NCI-H1105 treated with DMSO at 0.1 percent for 48 hours (cell line): ENCODE measurements at places on chromosomes 2 and 18.

DNA sequence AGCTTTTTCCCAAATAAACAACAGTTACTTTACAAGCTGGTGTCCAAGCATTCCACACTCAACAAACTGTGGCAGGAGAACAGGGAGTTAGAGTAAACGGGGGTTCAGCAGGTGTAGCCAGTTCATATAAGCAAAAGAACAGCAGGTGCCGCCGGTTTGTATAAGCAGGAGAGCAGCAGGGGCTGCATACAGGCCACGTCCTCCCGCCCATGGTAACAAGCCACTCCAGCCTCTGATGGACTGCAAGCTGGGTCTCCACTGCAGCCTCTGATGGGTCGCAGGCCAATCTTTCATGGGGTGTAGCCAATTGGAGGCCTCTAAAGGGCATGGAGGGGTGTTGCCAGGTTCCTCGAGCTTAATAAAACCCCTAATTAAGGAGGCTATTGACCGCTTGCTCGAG, 189.3 kb downstream of the ANKRD30B start:
- no peak for DNase-seq

DNA sequence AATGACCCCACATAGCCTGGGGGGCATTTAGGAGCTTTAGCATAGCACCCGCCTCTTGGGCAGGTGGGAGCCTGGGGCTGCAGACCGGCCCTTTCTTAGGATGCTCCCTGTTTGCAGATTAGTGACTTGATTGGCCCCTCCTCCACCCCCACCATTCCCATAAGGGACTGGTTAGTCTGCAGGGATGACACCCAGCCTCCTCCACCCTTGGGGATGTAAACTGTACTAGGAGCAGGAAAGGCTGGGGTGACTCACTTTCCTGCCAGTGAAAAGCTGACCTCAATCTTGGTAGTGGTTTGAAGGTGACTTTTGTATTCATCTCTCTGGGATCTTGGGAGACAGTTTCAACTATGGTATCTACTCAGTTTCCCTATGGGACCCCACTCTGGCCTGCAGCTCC, 24.2 kb downstream of the CTIF start:
- no peak for DNase-seq

GRCh38 chr2:16102358-16102975, 162.1 kb downstream of the MYCN start:
- DNase-seq: no peak

- DNase-seq: peak; percentile 56
These were observed 2.8 kb downstream of the CRYGB start for GRCh38 chr2:208142925-208143799.

GRCh38 chr2:99883358-99883757, 259.0 kb downstream of the AFF3 start:
- no peak for DNase-seq

DNA sequence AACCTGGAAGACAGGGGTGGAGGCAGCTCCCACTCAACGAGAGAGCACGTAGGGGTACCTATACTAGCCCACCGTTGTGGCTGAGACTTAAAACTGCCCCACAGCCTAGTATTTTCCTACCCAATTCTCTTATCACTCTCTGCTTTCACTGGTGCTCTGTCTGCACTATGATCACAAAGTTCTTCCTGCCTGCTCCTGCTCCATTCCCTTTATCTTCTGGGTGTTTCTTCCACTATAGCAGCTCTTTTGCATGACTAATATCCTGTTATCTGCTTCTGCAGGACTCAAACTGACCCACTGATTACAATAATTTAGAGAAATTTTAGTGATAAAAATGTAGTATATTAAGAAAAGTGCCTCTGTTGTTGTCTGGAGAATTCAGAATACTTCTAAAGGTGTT, 184.8 kb downstream of the LRP1B start:
- DNase-seq: no peak

- no peak for DNase-seq
These were observed 161.4 kb downstream of the METTL4 start for GRCh38 chr18:2409906-2410305.

DNA sequence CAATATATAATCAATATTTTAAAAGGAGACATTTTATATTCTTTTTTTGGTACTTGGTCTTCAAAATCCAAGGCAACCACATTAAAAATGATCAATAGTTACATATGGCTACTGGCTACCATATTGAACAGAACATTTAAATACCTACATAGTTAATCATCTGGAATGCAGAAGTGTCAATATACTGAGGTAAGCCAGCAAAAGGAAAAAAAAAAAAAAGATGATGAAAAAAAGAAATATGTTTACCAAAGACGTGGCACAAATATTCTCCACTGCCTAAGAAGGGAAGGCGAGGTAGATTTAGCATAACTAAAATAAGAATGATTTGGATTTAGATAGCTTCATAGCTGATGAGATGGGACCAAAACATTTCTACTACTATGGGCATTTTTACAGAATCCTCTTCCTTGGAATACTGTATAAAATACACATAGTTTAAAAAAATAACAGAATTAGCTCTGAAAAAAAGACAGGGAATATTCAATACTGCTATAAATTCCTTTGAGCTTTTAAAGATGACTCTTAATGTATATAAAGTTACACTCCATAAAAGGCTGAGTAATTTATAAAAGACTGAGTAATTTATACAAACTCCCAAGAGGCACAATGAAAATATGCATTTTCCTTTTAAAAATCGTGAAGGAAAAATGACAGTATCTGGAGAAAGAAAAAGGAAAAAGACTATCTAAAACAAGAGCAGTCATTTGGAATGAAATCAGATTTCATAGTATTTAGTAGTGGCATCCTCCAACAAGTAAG, 63.5 kb downstream of the CDH2 start:
- no peak for DNase-seq

DNA sequence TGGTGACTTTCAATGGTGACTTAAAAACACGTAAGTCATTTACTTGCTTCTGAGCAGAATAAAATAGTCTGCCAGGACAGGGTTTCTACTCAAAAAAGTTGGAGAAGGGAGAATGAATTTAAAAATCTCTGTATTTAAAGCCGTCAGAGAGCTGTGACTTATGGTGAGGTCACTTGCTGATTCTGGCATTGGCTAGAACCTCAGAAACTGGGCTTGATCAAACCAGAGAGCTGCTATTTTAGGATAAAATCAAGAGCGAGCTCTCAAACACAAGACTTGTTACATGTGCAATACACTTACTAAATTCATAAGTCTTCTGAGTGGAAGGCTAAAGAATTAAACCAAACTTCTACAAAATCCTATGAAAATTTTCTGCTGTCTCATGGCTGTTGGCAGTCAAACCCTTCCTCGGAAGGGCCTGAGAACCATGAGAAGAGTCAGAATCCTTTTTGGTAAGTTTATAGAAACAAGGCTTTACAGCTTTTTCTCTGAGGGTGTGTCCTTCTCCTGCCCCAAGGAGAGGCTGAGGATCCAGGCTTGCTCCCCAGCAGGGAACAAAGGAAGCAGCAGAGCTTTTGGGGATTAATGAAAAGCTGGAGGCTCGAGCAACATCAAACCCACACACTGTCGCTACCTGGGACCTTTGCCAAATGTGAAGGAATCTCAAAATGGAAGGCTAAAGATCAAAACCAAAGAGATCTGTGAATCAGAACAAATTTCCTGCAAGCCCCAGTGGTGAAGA, 816.4 kb downstream of the SOCS6 start:
- DNase-seq: no peak

GRCh38 chr2:121485039-121485438, 45.6 kb upstream of the RNU4ATAC start:
- no peak for DNase-seq

- no peak for DNase-seq
These were observed 19.6 kb upstream of the KCNJ13 start for GRCh38 chr2:232795920-232796319.

DNA sequence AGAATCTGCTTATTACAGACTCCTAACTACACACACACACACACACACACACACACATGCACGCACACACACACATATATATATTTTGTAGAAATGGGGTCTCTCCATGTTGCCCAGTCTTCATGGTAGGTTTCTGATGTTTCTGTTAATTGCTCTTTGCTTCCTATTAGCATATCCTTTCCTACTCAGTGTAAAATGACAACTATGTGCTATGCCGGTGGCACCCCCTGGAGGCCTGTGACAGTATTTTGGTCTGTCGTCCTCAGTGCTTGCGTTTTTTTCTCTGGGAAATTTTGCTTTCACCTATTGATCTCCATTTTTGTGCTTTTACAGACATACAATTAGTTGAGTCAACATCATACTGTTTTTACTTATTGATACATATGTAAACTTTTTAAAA, 322.1 kb downstream of the LRRTM1 start:
- DNase-seq: no peak

DNA sequence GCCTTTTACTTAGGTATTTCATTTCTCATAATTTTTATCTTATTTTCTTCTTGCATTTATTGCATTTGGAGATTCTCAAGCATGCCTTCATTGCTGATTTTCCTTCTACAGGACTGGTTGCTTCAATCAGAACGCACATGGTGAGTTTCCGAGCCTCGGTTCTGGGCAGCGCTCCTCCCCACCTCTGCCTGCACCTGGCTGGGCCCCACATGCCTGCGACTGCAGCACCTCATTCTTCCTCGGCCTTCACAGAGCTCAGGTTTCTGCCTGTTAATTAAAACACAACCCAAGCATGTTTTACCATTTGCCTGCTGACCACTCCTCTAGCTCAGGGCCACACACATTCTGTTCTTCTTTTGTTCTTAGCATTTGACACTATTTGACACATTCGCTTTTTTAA, 398.8 kb downstream of the GALR1 start:
- no peak for DNase-seq

DNA sequence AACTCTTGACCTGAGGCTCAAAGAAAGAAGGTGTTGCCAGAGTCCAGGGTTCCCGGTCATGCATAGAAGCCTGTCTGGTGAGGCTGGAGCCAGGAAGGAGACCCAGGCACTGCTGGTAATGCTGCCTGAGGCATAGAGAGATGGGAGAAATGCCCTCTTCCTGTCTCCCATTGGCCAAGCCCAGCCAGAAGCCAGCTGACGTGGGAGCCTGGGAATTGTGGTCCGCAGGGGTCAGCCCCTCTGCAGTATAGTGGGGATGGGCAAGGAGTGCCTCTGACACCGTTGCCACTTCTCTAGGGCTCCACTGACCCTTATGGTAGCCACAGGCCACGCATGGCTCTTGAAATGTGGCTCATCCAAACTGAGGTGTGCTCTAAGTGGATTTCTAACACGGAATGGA, 95.7 kb downstream of the CTIF start:
- DNase-seq: no peak

DNA sequence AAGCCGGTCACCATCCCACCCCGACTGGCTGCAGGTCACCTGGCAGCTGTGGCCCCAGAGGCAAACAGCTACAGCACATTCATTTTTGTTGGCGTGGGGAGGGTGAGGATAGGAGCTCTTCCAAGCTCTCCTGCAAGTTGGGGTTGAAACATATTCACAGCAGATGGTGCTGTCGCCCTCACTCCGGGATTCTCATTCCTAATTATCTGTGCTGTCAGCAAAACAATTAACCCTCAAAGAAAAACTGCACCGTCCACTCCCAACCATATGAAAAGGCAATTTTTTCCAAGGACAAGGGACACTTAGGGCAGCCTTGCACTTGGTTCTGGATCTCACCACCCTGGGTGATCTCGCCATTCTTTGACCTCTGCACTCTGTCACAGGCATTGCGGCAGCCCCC, 68.6 kb downstream of the ZBTB7C start:
- DNase-seq: no peak

DNA sequence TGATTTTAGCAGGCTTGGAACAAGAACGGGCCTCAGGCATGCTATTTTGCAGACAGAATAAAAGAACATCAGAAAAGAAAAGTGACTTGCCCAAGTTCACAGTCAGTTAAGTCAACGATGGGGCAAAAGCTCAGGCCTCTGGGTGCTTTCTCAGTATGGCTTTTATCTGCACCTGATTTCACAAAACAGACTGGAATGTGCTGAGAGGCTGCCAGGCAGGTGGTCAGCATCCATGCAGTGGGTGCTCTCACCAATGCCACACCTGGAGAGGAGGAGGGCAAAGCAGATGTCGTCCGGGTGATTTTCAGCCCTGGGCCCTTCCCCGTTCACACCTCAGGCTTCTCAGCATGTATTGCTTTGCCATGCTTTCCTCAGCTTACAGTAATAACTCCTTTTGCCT, 854.6 kb downstream of the RNF144A start:
- no peak for DNase-seq

- peak; percentile 85 for DNase-seq
These were observed 46.5 kb upstream of the NFU1 start for GRCh38 chr2:69483696-69484095.

- no peak for DNase-seq
These were observed 49.2 kb downstream of the CRIM1 start for GRCh38 chr2:36404754-36405153.

DNA sequence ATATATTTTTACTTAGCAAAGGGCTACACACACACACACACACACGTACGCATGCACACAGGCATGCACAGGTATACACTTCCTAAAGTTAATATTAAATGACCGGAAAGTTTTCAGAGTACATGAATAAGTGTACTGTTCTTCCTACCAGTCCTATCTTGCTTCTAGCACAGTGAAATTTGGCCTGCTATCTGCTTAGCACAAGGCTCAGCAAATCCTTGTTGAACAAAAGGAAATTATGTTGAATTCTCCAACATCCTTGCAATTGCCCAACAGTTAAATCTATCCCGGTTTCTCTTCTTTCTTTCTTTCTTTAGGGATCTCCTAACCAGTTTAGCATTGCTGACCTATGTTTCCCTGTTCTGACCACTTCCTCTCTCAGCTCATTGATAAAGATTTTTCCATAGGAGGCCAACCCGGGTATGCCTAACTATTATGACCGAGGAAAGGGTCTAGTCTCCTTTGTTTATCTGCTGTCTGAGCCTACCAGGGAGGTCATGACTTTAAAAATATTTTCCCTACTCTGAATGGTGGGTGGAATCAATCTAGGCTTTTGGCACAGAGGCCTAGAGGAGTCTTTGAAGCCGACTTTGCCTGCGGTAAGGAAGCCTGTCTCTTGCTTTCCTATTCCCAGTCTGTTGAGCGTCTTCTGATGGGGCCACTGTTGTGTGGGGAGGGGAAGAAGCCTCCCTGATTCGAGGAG, 400.7 kb downstream of the HRH4 start:
- DNase-seq: no peak

DNA sequence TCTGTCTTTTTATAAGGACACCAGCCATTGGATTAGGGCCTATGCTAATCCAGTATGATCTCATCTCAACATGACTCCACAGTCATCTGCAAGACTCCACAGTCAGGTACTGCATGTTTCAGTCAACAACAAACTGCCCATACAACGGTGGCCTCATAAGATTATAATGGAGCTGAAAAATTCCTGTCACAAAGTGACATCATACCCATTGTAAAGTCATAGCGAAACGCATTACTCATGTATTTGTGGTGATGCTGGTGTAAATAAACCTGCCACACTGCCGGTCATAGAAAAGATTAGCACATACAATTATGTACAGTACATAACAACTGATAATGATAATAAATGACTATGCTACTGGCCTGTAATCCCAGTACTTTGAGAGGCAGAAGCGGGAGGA, 102.2 kb downstream of the TEX51 start:
- DNase-seq: no peak

- DNase-seq: no peak
These were observed 424.4 kb upstream of the RGPD4 start for GRCh38 chr2:107402330-107402729.

GRCh38 chr2:19855542-19856431, 46.0 kb downstream of the TTC32 start:
- DNase-seq: no peak
